ENCODE measurements at places on chromosomes 16 and 17.

GRCh38 chr16:68993885-68994284 lies 111.6 kb upstream of the HAS3 start:
- DNase-seq: no peak

DNA sequence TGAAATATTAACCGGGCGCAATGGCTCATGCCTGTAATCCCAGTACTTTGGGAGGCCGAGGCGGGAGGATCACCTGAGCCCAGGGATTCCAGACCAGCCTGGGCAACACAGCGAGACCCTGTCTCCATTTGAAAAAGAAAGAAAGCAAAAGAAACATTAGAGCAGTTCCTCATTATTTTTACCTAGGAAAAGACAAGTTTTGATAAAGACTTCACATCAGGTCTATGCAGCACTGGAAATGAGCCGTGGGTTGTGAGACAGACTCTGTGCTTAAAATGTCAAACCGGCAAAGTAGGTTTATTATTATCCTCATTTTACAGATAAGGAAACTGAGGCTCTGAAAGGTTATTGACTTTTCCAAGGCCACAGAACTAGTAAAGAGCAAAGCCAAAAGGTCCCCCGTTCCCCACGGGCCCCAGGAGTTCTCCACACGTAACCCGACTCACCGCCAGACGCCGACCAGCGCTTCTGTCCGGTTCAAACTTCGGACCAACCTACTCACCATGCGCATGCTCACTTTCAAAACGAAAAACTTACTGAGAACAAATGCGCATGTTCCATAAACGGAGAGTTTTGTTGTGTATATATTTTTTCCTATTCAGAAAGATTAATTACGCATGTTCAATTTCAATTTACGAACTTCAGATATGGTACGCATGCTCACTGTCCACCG lies 356 bp downstream of the TUBD1 start:
- DNase-seq: no peak

DNA sequence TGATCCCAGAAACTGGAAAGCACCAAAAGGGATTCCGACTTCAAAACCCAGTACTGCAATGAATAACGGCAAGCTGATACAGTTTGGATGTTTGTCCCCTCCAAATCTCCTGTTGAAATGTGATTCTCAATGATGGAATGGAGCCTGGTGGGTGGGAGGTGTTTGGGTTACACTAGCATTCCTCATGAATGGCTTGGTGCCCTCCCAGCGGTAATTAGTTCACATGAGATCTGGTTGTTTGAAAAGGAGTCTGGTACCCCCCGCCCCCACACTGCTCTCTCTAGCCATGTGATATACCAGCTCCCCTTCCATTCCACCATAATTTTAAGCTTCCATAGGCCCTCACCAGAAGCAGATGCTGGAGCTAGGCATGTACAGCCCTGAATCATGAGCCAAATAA lies 40.1 kb downstream of the RANBP10 start:
- no peak for DNase-seq

GRCh38 chr17:64155129-64155528 lies 25.2 kb upstream of the ERN1 start:
- DNase-seq: no peak

DNA sequence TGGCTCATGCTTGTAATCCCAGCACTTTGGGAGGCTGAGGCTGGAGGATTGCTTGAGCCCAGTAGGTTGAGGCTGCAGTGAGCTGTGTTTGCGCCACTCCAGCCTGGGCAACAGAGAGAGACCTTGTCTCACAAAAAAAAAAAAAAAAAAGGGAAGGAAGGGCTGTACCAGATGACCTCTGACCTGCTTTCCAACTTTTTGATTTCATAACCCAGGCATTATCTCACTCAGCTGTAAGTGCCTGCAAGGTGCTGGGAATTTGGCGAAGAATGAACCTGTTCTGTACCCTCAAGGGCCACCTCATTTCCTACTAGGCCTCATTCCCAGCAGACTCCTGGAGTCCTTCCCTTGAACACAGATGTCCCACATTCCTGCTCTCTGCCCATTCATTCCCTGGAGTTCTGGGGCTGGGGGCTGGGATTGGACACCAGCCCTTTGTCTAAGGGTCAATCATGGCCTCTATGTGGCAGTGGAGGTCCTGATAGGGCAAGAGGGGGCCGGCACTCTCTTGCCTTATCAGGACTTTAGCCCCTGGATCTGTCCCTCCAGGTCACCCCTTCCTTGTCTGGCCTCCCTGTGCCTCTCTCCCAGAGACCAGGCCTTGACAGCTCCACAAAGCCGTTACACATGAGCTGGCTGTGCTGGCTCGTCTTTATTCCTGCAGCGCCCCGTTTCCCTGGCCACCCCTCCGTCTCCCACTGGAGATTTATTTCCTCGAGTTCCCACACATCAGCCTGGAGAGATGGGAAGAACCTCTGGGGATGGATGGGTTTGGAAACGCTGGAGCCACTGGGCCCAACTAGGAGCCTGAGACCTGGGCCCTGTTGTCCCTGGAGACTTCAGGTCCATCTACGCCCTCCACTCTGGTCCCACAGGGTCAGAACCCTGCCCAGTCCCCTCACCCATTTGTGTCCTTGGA lies 821 bp upstream of the GFAP start:
- no peak for DNase-seq

DNA sequence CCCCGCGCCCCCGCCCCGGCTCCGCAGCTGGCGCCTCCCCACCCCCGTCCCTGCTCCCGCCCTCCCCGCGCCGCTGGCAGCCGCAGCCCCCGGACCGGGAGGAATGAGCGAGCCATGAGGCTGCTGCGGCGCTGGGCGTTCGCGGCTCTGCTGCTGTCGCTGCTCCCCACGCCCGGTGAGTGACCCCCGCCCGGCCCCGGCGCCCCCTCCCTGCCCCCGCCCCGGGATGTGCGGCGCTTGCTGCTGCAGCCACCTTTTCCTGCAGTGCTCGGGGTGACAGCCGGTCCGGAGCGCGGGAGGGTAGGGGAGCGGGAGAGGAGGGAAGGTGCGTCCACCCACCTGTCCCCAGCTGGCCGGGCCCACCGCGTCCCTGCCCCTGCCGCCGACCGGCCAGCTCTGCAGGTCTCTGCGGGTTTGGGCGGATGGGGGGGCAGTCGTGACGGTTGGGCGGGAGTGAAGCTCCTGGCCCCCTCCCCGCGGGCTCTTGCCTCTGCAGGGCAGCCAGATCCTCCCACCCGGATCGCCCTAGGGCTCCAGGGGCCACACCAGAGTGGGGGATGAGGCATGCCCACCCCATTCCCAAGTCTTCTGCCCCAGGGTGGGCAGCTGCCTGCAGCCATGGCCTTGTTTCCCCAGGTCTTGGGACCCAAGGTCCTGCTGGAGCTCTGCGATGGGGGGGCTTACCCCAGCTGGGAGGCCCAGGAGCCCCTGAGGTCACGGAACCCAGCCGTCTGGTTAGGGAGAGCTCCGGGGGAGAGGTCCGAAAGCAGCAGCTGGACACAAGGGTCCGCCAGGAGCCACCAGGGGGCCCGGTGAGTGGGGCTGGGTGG lies 513 bp downstream of the ADAM11 start:
- peak; percentile 14 for DNase-seq

- no peak for DNase-seq
These were observed 40.0 kb upstream of the ABCA10 start for GRCh38 chr17:69268543-69269014.

- no peak for DNase-seq
These were observed 97.1 kb downstream of the ITFG1 start for GRCh38 chr16:47363761-47364160.

- DNase-seq: no peak
These were observed 13.8 kb downstream of the PGS1 start for GRCh38 chr17:78392295-78392694.

DNA sequence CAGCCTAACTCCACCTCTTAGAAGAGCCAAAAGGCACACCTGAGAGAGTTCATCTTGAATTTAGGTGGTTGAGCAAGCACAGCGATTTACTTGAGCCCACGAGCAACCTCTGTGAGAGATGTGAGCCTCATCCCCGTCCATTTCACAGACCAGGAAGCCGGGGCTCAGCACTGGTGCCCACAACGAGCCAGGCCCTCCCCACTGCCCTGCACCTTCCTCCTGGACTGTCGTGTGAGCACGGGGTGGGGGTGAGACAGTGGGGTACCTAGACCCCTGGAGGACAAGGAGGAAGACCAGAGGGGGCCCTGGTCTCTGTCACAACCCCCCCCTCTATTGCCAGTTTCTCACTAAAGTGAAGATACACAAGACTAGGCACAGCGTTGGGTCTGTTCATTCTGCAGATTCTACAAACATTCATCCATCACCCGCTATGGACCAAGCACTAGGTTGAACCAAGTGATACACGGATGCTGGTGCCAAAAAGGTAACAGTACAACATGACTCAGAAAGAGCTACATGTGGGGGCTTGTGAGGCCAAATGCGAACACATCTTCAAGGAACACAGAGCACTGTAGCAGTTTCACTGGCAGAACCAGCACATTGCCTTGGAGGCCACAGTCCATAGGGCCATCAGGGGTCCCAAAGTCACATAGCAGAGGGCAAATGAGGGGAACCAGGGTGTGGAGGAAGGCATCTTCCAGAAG lies 231.9 kb downstream of the PARN start:
- DNase-seq: no peak

- no peak for DNase-seq
These were observed 128.4 kb upstream of the GOT2 start for GRCh38 chr16:58862334-58863021.

- no peak for DNase-seq
These were observed 17.6 kb downstream of the ZSWIM7 start for GRCh38 chr17:15981646-15982580.

DNA sequence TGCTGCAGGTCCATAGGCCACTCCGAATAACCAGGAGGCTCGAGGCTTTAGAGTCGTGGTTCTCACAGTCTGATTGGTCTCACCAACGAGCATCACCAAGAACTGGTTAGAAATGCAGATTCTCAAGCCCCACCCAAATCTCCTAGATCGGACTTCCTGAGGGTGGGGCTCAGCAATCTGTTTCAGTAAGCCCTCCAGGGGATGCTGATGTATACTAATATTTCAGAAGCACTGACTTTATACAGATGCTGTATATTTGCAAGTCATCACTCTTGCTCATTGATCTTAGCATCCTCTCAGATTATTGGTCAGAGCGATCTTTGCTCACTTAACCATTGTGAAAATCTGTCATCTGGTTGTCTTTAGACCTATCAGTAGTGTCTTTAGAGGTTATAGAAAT lies 4.4 kb upstream of the VAC14 start:
- DNase-seq: no peak

- no peak for DNase-seq
These were observed 10.1 kb upstream of the KCNH6 start for GRCh38 chr17:63512896-63513644.

- DNase-seq: no peak
These were observed 28.1 kb downstream of the VWA3A start for GRCh38 chr16:22120440-22120839.

DNA sequence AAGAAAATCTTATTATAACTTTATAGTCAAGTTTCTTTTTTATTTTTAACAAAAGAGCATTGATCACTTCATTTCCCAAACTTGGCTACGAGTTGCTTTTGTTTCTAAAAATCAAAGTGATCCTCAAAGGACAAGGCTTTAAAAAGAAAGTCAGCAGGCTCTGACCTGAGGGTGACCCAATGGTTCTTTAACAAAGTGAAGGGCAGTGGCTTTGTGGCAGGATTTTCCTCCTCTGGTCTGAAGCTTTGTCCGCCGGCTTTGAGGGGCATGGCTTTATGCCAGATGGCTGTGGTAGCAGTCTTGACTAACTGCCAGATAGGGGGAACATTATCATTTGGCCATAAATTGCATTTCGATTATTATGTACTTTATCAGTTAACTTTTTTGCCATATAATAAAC lies 28.5 kb downstream of the IQCK start:
- no peak for DNase-seq

GRCh38 chr16:53159781-53160436 lies 105.1 kb downstream of the CHD9 start:
- DNase-seq: peak; percentile 81

DNA sequence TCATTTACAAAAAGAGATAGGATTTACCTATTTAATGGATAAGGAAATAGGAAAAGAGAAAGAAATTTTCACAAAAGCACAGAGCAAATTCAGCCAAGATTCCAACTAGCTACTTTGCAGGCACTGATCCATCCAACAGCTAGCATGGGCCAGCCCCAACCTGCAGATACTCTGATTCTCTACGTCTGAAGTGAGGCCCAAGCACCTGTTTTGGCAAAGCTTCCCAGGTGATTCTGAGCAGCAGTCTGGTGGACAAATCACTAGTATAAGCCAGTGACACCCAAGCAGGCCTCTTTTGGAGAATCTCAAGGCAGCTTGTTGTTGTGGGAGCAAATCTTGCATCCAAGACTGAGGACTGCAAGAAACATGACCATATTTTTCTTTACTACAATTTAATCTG lies 20.9 kb upstream of the CALB2 start:
- DNase-seq: no peak

DNA sequence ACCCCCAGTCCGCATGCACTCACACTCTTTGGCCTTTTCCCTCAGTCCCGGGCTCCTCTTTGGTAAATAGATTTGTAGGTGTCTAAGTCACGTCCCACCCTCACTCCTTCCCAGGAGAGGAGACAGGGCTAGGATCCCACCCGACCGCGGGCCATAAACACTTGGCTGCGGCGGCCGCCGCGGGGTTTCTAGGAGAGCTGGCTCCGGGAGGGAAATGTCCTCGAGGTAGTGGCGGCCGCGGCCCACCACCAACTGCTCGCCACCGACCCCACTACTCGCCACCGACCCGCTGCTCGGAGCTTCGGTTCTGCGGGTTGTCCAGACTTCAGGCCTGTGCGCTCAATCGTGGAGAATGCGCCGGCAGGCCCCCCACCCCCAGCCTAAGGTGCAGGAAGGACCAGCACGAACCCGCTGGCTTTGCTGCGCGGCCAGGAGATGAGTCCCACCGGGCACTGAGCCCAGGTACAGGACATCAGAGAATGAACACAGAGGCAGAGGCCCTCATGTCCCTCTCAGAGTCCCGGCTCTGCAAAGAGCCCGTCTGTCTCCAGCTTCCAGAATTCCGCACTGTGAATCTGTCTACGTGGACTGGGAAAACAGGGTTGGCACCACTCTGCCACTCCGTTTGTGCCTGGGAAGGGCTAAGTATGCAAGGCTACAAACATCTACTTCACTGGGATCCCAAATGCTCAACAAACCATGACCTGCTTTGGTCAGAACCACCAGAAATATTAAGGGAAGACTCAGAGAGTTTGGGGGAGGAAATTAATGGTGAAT lies 2.5 kb downstream of the PRAC2 start:
- no peak for DNase-seq

GRCh38 chr16:73057291-73058210 lies 9.6 kb upstream of the ZFHX3 start:
- no peak for DNase-seq
